CD14-positive monocyte (primary cell): ENCODE measurements at places on chromosomes 13 and 19. TPM values are rescaled to one million over a fixed set of nuclear protein-coding genes. Genes with fewer than 3 reads are reported as not detected.

DNA sequence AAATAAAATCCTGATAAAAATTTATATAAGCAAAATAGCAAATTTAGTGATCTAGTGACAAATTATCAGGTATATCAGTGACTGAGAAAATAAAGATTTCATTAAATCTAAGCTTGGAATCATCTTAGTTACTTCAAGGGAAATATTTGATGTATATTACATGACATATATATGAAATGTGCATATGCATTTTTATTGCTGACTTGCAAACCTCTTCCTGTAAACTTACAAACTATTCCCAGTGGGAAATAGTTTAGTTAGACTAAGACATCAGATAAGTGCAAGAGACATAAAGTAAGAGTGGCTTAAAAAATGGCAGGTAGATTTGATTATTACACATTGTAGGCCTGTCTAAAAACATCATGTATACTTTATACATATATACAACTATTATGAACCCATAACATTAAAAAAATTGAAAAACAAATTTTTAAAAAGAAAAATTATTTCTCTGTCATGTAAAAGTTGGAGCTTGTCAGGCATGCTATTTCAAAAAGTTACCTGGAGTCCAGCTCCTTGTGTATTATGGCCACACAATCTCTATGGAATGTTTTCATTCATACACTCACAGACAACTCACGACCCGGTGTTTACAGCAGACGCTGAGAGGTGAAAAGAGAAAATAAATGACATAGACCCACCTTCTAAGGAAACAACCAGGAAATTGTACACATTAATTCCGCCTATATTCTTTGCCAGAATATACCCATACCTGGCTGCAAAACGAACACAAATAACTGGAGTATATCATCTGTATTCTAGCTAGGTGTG lies 724.5 kb downstream of the SLITRK6 start:
- H3K4me1 ChIP-seq, result no peaks in the 10 kb centered on the region
- no peaks in the 10 kb centered on the region for H3K27me3 ChIP-seq
- no peaks in the 10 kb centered on the region for H3K36me3 ChIP-seq
- H3K4me3 ChIP-seq, result no peak overlapping the region
- H3K27ac ChIP-seq, result no peak overlapping the region
- DNase-seq, result no peak

GRCh38 chr13:109000207-109000606 lies 370.8 kb downstream of the MYO16 start:
- H3K36me3 ChIP-seq, result no peaks in the 10 kb centered on the region
- H3K27ac ChIP-seq, result no peak overlapping the region
- no peaks in the 10 kb centered on the region for H3K27me3 ChIP-seq
- DNase-seq, result no peak

GRCh38 chr19:30696514-30696913 lies 324.3 kb downstream of the ZNF536 start:
- no peaks in the 10 kb centered on the region for H3K36me3 ChIP-seq
- H3K27ac ChIP-seq, result no peak overlapping the region
- H3K4me1 ChIP-seq, result no peaks in the 10 kb centered on the region
- H3K4me3 ChIP-seq, result no peak overlapping the region
- peaks cover 14% of the 10 kb centered on the region for H3K27me3 ChIP-seq

DNA sequence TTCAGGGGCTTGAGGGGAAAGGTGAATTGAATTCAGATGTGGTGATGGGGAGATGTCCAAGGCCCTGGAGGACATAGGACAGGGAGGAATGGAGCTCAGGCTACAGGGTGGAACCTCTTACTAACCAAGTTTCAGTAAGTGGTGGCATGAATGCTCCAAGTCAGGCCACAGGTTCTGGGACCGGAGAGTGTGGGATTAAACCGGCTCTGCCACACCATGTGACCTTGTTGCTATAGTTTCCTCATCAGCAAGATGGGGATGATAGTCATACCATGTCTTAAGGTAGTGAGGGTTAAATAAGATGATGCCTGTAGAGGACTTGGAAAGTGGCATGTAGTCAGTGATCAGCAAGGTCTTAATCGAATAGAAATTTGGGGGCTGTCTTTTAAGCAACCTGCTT lies 16.3 kb downstream of the GPR183 start:
- no peaks in the 10 kb centered on the region for H3K27me3 ChIP-seq
- DNase-seq, result no peak
- H3K4me1 ChIP-seq, result peaks cover 76% of the 10 kb centered on the region
- H3K4me3 ChIP-seq, result no peak overlapping the region
- no peak overlapping the region for H3K27ac ChIP-seq

DNA sequence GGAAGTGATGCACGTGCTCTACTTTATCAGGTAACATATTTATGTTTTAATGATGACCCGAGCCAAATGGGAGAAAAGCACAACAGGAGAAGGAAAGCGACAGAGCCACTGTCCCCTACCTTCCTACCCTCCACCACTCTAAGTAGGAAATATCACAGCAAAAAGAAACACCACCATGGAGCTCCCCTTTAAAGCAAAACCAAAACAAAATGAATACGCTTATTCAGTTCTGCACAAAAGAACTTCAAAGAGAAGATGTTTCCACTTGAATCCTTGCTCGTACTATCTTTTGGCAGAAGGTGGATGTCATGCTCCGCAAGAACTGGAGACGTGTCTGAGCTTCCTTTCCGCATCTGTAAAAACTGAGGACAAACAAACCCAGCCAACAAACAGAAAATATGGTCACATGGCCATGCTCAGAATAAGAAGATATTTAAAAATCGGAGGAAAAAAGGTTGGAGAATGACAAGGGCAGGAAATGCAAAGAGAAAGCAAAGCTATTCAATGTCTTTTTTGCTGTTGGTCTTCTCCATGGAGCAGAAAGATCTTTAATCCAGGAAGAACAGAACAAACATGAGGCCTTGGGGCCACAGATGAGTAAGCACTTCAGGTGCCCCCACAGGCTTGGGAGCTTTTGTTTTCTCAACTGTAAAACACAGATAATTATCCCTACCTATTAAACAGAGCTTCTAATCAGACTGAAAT lies 19.5 kb downstream of the N4BP2L1 start:
- peaks cover 60% of the 10 kb centered on the region for H3K36me3 ChIP-seq
- DNase-seq, result no peak
- no peak overlapping the region for H3K4me3 ChIP-seq
- peaks cover 4% of the 10 kb centered on the region for H3K4me1 ChIP-seq

DNA sequence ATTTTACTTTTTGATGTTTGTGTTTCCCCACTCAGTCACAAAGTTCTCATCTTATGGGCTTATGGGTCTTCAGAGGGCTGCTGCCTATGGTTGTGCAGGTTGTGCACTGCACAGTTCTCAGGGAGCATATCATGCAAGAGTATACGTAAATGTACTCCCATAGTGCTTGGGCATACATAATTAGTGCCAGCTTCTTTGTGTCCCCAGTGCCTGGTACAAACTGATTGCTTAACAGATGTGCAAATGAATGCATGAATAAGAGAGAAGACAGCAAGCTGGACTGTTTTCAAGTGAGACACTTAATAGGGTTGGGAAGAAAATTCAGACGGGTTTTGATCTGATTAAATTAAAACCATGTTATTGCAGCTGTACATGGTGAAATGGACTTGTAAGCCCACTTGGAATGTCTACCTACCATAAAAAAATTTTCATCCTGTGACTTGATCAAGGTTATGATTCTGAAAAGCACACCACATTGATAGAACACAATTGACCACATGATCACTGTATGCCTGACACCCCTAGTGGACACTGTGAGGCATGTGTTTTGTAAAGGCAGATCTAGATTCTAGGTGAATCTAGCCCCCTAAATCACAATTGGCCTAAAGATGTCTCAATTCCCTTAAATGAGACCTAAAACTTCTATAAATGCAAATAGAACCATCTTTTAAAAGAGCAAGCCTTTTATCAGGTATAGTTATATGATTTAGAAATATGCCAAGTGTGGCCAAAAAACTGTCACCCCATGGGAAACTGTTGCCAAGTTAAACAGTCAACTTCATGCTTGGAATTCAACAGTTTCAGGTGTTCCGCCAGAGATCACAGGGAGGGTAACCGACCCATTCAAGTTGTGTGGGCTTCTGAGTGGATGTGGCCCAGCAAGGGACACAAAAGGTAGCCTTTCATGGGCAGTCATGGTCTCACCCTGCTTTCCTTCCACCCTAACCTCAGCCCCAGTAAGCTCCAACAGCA lies 27.9 kb downstream of the FAM124A start:
- no peak overlapping the region for H3K27ac ChIP-seq
- H3K27me3 ChIP-seq, result no peaks in the 10 kb centered on the region
- H3K4me1 ChIP-seq, result peaks cover 14% of the 10 kb centered on the region
- no peak for DNase-seq
- no peaks in the 10 kb centered on the region for H3K36me3 ChIP-seq

- H3K4me3 ChIP-seq, result no peak overlapping the region
- H3K27me3 ChIP-seq, result no peaks in the 10 kb centered on the region
- peaks cover 48% of the 10 kb centered on the region for H3K36me3 ChIP-seq
- peaks cover 19% of the 10 kb centered on the region for H3K4me1 ChIP-seq
Observed at GRCh38 chr19:3194106-3195087, 8.7 kb downstream of the NCLN start.

DNA sequence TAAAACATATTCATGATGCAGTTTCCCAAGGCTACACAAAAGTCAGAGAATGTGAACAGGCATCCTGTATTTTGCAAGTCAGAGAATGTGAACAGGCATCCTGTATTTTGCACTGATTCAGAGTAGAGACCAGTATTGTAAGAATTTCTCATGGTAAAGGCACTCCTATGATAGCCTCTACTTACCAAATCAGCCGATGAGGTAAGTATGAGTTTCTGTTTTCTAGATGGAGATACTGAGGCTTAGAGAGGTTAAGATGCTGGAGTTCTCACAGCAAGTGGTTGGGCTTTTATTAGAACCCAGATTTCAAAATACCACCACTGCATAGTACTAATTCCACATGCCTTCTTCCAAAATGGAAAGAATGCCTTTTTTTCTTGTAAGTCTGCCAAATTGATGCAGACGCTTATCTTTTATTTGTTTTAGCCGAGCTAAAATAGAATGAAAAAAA lies 12.3 kb downstream of the TPT1 start:
- no peak for DNase-seq
- H3K27me3 ChIP-seq, result no peaks in the 10 kb centered on the region
- H3K27ac ChIP-seq, result no peak overlapping the region
- peaks cover 64% of the 10 kb centered on the region for H3K4me1 ChIP-seq
- H3K4me3 ChIP-seq, result no peak overlapping the region
- H3K36me3 ChIP-seq, result no peaks in the 10 kb centered on the region

DNA sequence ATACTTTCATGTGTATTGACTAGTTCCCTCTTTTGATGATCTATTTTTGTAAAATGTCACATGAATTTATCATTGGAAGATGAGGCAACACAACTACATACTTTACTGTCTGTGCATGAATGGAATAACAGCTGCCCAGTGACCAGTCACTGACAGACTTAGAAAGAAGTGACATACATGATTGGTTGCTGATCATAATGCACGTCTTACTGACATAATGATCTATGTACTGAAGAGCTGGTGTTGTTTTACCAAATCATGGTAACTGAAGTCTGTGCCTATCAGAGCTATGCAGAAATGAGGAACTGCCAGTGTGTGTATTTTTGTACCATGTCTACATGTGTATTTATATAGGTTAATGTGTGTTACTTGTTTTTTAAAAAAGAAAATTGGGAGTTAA lies 26.5 kb downstream of the GPR18 start:
- peaks cover 4% of the 10 kb centered on the region for H3K36me3 ChIP-seq
- peak; percentile 90 for DNase-seq
- H3K4me3 ChIP-seq, result no peak overlapping the region

DNA sequence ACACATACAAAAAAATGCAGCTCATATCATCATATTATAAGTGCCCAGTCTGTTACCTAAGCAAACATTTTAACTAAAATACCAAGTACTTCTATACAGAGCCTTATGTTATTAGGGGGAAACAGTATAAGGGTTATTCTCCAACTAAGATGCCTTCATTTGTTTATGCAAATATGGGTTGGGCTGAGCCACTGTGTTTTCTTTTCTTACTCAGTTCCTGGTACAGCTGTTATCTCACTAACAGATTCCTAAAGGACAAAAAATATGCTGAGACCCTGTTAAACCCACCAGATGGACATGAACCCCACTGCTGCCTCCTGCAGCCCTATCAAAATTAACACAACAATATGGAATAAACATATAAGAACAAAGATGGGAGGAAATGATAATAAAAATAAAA lies 34.5 kb upstream of the SMAD9 start:
- H3K27me3 ChIP-seq, result no peaks in the 10 kb centered on the region
- peaks cover 28% of the 10 kb centered on the region for H3K36me3 ChIP-seq
- DNase-seq, result no peak
- H3K4me1 ChIP-seq, result no peaks in the 10 kb centered on the region
- no peak overlapping the region for H3K27ac ChIP-seq
- no peak overlapping the region for H3K4me3 ChIP-seq

- no peaks in the 10 kb centered on the region for H3K36me3 ChIP-seq
- H3K27ac ChIP-seq, result no peak overlapping the region
- no peak for DNase-seq
- peaks cover 52% of the 10 kb centered on the region for H3K4me1 ChIP-seq
Observed at GRCh38 chr13:33109271-33109697, 93.1 kb downstream of the KL start.

GRCh38 chr19:38370299-38370698 lies 4.1 kb upstream of the PSMD8 start:
- H3K36me3 ChIP-seq, result no peaks in the 10 kb centered on the region
- H3K27me3 ChIP-seq, result no peaks in the 10 kb centered on the region
- H3K4me3 ChIP-seq, result no peak overlapping the region
- no peak overlapping the region for H3K27ac ChIP-seq
- DNase-seq, result no peak
- peaks cover 9% of the 10 kb centered on the region for H3K4me1 ChIP-seq

- H3K4me1 ChIP-seq, result no peaks in the 10 kb centered on the region
- no peaks in the 10 kb centered on the region for H3K36me3 ChIP-seq
- no peak overlapping the region for H3K27ac ChIP-seq
- H3K4me3 ChIP-seq, result no peak overlapping the region
- no peak for DNase-seq
Observed at GRCh38 chr19:13691569-13692435, 72.5 kb upstream of the MRI1 start.

DNA sequence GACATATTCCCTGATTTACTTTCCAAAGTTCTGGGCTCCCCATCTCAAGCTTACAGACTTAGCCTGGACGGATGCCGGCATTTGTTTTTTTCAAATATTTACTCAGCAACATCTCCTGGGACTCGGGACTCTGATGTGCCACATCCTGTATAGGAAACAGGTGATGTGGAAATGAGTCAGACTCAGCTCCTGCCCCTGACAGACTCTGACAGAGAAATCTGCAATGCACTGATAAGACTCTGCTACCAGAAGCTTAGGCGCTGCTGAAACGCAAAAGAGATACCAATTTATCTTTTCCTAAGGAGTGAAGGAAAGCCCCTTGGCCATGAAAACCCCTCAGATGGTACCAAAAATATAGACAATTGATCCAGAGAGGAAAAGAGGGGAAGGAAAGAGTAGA lies 16.2 kb downstream of the LAIR2 start:
- no peak for DNase-seq
- no peak overlapping the region for H3K4me3 ChIP-seq
- H3K27me3 ChIP-seq, result peaks cover 56% of the 10 kb centered on the region
- no peak overlapping the region for H3K27ac ChIP-seq

The LMTK3 gene
- polyA plus RNA-seq, result not detected

The DYRK1B gene
- 4.2 TPM for polyA plus RNA-seq

The SHISA7 gene
- polyA plus RNA-seq, result 0.01 TPM in 1 of 2 replicates, not detected in the other

The SOHLH2 gene
- polyA plus RNA-seq, result not detected

The FAM216B gene
- polyA plus RNA-seq, result not detected

The SUGP2 gene
- 7.6 TPM for polyA plus RNA-seq

The PDX1 gene
- not detected for polyA plus RNA-seq

The TEX26 gene
- not detected for polyA plus RNA-seq

The SPACA6 gene
- polyA plus RNA-seq, result 4.6 and 5.1 TPM in 2 replicates

The KLK2 gene
- polyA plus RNA-seq, result not detected

The C1QTNF9 gene
- not detected for polyA plus RNA-seq
